ENCODE measurements at places on chromosomes 2 and 18.

GRCh38 chr2:68798569-68798968, 64.0 kb downstream of the ARHGAP25 start:
- H3K27me3 ChIP-seq, result no peaks in the 10 kb centered on the region
- H3K4me3 ChIP-seq, result no peak overlapping the region
- H3K27ac ChIP-seq, result peak overlapping the region; percentile 0
- DNase-seq, result no peak
- H3K36me3 ChIP-seq, result peaks cover 67% of the 10 kb centered on the region

- H3K27ac ChIP-seq, result no peak overlapping the region
- H3K36me3 ChIP-seq, result no peaks in the 10 kb centered on the region
Measured at GRCh38 chr2:118937817-118938216, 4.2 kb upstream of the MARCO start.

DNA sequence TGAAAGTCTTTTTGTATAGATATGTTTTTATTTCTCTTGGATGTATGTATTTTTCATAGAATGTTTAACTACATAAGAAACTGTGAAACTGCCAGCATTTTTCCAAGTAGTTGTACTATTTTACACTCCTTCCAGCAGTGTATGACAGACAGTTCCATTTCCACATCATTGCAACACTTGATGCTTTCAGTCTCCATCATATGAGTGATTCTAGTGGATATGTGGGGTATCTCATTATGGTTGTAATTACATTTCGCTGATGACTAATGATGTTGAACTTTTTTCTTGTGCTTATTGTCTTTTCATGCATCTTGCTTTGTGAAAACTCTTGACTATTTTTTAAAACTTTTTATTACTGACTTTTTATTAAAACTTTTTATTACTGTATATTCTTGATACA, 101.4 kb downstream of the ARHGAP28 start:
- no peak overlapping the region for H3K27ac ChIP-seq
- H3K36me3 ChIP-seq, result no peaks in the 10 kb centered on the region
- no peak overlapping the region for H3K4me3 ChIP-seq
- no peak for DNase-seq
- no peaks in the 10 kb centered on the region for H3K27me3 ChIP-seq

DNA sequence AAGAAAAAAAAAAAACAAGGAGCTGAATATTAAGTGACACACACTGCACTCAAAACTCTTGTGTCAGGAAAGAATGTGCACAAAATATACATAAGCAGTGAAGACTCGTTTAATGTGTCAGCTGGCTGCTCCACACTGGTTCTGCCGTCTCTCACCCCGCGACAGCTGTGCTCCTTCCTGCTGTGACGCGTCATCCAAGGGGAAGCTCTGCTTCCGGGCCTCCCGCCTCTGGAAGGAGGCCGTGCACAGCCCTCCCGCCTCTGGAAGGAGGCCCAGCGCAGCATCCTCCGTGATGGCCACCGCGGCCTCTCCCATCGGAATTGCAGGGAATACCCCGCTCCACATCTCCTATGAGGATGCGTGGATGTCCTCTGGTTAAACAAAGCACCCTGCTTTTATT, 151.0 kb downstream of the HDAC4 start:
- DNase-seq, result no peak
- H3K4me1 ChIP-seq, result peaks cover 43% of the 10 kb centered on the region
- H3K36me3 ChIP-seq, result no peaks in the 10 kb centered on the region
- no peaks in the 10 kb centered on the region for H3K27me3 ChIP-seq
- H3K27ac ChIP-seq, result no peak overlapping the region

GRCh38 chr2:6755456-6755855, 110.3 kb downstream of the CMPK2 start:
- no peak for DNase-seq
- no peaks in the 10 kb centered on the region for H3K36me3 ChIP-seq
- H3K4me3 ChIP-seq, result no peak overlapping the region

- peaks cover 3% of the 10 kb centered on the region for H3K4me1 ChIP-seq
- H3K4me3 ChIP-seq, result no peak overlapping the region
- no peaks in the 10 kb centered on the region for H3K36me3 ChIP-seq
- no peak for DNase-seq
- H3K27me3 ChIP-seq, result peaks cover 26% of the 10 kb centered on the region
- no peak overlapping the region for H3K27ac ChIP-seq
Measured at GRCh38 chr18:76656925-76657827, 162.1 kb upstream of the ZNF516 start.

- DNase-seq, result no peak
- no peak overlapping the region for H3K4me3 ChIP-seq
Measured at GRCh38 chr18:8783335-8783993, 78.1 kb downstream of the MTCL1 start.

DNA sequence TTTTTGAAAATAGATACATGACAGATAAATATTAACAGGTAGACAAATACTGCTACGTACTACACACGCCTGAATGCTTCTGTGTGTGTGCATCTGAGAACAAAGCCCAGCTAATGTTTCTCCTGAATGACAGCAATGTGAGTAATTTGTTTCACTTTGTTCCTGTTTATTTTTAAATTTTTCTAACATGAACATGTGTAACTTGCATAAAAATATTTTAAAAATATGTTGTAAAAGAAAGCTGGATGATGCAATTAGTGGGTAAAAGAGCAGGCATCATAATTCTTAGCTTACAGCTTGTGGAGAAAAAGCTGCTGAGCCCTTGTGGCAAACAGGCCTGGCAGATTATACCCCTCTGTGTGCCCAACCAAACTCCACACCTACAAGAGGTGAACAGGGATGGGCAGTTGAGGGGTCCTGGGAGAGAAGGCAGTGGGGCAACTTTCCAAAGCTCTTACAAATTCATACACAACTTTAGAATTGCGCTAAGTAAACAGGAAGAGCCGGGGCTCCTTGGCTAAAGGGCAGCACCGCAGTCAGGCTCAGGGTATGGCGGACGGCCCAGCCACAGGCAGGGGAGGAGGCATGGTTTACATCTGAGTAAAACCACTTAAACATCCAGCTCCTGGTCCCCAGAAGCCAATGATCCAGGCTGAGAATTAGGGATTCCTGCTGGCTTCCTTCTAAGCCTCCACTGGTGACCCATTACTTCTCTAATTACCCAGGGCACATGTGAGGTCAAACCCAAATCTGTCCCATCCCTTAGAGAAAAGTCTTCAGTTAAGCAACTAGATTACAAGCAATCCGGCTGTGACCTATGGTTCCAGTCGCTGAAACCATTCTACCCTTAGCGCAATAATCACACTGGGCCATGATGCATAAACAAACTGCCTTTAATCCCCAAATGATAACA, 14.0 kb downstream of the PXDN start:
- no peaks in the 10 kb centered on the region for H3K36me3 ChIP-seq
- H3K27me3 ChIP-seq, result no peaks in the 10 kb centered on the region
- H3K4me3 ChIP-seq, result no peak overlapping the region
- H3K27ac ChIP-seq, result no peak overlapping the region
- H3K4me1 ChIP-seq, result no peaks in the 10 kb centered on the region
- no peak for DNase-seq

GRCh38 chr18:55309249-55309648, 278.7 kb downstream of the TCF4 start:
- no peaks in the 10 kb centered on the region for H3K27me3 ChIP-seq
- H3K4me3 ChIP-seq, result no peak overlapping the region
- H3K4me1 ChIP-seq, result no peaks in the 10 kb centered on the region
- no peak overlapping the region for H3K27ac ChIP-seq

DNA sequence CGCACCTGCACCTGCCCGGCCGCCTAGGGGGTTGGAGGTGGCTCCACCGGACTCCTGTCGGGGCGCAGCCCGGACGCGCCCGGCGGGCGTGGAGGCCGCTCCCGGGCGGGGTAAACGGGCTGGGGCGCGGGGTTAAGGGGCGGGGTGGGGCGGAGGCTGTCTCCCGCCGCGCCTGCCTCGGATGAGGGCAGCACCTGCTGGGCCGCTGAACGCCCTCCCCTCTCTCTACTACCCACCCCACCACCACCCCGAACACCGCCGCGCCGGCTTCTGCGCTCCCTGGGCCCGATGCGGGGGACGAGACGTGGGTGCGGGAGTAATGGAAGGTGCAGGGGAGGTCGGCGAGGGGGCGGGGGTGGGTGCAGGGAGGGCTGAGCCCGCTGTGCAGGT, 224.8 kb upstream of the ID2 start:
- H3K27me3 ChIP-seq, result no peaks in the 10 kb centered on the region
- peak overlapping the region; percentile 37 for H3K4me3 ChIP-seq
- peak; percentile 33 for DNase-seq
- peak overlapping the region; percentile 78 for H3K27ac ChIP-seq
- H3K36me3 ChIP-seq, result no peaks in the 10 kb centered on the region

DNA sequence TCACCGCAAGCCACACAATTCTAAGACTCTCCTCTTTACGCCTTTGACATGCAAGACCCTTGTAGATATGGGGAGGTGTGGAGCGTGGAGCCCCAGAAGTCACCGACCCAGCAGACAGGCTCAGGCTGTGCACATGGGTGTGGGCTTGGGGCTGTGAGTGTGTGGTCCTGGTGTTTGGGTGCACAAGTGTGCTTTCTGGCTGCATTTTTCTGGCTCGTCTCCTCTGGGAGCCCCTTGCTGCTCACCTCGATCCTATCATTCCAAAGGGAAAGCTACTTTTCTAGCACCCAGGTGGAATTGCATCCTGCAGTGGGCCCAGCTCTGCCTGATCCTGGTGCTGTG, 143.0 kb downstream of the ACOXL start:
- peaks cover 8% of the 10 kb centered on the region for H3K4me1 ChIP-seq
- no peak overlapping the region for H3K4me3 ChIP-seq
- no peak overlapping the region for H3K27ac ChIP-seq
- H3K27me3 ChIP-seq, result peaks cover 11% of the 10 kb centered on the region

GRCh38 chr2:201049455-201049854, 22.0 kb downstream of the HYCC2 start:
- H3K4me1 ChIP-seq, result no peaks in the 10 kb centered on the region
- no peaks in the 10 kb centered on the region for H3K27me3 ChIP-seq
- H3K27ac ChIP-seq, result no peak overlapping the region
- H3K36me3 ChIP-seq, result peaks cover 7% of the 10 kb centered on the region

DNA sequence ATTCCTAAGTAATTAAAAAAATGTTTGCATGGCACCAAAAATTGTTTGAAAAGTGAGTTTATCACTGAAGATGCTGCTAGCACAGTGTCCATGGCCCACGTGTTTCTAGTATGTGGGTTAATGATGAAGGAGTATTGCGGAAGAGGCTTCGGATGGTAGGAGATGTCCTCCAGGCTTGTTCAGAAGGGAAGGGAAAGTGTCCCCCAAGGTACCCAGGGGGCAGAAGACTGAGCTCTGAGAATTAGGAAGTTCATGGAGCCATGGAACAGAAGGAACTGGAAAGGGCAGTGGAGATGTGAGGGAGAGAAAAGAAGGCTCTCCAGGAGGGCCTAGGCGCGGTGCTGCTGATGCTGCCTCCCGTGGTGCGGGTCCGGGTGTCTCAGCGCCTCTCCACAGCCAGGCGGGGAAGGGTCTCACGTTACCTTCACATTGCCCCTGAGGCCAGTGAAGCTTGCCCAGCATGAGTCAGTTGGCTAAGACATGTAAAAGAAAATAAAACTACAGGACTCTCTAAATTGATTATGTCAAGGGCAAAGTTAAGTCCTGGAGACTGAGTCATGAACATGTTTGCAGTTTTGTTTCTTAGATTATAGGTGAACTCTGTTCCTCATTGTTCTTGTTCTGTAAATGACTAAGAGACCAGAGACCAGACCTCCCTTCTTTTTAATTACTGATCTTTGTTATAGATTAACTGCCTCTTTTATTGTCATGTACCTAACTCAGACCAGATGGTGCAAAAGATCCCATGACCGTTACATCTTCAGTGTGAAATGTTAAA, 89.0 kb downstream of the MTCL1 start:
- no peak overlapping the region for H3K4me3 ChIP-seq
- no peak for DNase-seq
- peaks cover 6% of the 10 kb centered on the region for H3K4me1 ChIP-seq
- no peaks in the 10 kb centered on the region for H3K36me3 ChIP-seq
- H3K27me3 ChIP-seq, result no peaks in the 10 kb centered on the region

- no peaks in the 10 kb centered on the region for H3K36me3 ChIP-seq
Measured at GRCh38 chr2:181169503-181169902, 189.1 kb downstream of the UBE2E3 start.

DNA sequence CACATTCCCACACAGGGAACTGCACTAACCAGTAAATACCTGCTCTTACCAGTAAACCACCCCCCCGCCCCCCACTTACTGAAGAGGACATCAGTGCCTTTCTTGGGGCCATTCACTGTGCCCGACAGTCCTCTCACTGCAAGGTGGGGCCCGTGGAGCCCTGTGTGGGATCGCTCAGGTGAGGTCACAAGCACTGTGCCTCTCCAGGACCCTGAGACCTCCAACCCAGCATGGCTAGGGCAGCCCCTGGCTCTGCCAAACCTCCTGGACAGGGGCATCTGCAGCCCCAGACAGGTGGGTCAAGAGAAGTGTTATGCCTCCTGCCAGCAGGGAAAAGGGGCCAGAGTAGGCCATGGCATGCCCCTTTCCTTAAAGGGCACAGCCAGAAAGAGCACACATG, 6.7 kb upstream of the NEURL3 start:
- peaks cover 30% of the 10 kb centered on the region for H3K27me3 ChIP-seq
- H3K36me3 ChIP-seq, result no peaks in the 10 kb centered on the region
- no peak overlapping the region for H3K4me3 ChIP-seq
- DNase-seq, result no peak
- H3K27ac ChIP-seq, result no peak overlapping the region

- no peaks in the 10 kb centered on the region for H3K27me3 ChIP-seq
- no peak overlapping the region for H3K27ac ChIP-seq
- H3K4me3 ChIP-seq, result no peak overlapping the region
- no peak for DNase-seq
- H3K36me3 ChIP-seq, result no peaks in the 10 kb centered on the region
Measured at GRCh38 chr2:47313728-47314127, 89.2 kb upstream of the MSH2 start.

DNA sequence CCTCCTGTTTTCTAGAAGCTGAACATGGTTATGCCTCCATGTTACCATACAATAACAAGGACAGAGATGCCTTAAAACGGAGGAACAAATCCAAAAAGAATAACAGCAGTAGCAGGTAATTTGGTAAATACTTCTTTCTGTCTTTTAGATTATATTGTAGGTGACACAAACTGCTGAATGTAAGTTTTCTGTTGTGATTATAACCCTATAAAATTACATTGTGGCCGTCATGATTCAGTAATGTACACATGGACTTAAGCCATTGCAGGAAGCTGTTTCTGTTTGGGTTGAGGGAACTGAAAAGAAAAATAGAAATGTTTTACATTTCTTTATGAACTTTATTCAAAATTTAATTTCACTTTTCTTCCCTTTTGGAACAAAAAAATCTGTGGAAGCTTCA, 1.2 kb downstream of the MXD1 start:
- peaks cover 15% of the 10 kb centered on the region for H3K4me1 ChIP-seq
- no peaks in the 10 kb centered on the region for H3K36me3 ChIP-seq
- no peak for DNase-seq
- H3K4me3 ChIP-seq, result peak overlapping the region; percentile 61

- no peaks in the 10 kb centered on the region for H3K36me3 ChIP-seq
- no peaks in the 10 kb centered on the region for H3K27me3 ChIP-seq
- H3K4me1 ChIP-seq, result peaks cover 8% of the 10 kb centered on the region
- no peak for DNase-seq
Measured at GRCh38 chr18:24031916-24032315, 17.4 kb downstream of the TTC39C start.

Data from T-cell (primary cell).